HTR-8/SVneo (cell line): ENCODE measurements at places on chromosomes 7 and 10.

- no peak for DNase-seq
These were observed 13.9 kb upstream of the FBXW4 start for GRCh38 chr10:101708870-101709269.

- no peak for DNase-seq
These were observed 85.7 kb upstream of the GLCCI1 start for GRCh38 chr7:7882888-7883287.

DNA sequence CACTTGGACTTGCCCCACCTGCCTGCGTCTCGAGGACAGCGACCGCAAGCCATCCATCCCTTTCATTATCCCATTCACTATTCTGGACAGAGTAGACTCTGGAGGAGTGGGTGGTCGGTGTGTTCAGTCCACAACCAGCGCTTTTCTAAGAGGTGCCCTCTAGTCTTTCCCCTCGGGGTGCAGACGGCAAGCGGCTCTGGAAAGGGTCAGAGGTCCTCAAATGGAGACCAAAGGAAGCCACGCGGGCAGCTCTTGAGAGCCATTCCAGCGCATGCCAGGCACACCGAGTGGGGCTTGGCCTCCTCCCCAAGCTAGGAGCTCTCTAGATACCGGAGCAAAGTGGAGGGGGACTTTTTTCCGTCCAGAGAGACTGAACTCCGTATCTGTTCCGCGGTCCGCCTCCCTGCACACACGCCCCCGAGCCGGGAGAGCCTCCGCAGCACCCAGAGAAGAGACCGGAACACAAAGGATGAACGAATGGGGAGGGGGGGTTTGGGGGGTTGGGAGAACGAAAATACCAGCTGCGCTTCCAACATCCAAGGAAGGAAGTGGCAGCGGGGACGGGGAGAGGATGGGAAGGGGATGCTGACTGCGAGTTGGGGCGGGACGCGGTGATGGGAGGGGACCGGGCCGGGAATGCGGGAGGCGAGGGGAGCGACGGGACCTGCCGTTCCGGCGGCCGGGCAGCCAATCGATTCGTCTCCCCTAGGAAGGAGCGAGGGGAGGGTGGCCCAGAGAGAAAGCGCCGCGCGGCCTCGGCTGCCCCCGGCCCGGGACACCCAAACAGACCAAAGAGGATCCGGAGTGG lies 515 bp downstream of the GSDME start:
- peak; percentile 54 for DNase-seq

DNA sequence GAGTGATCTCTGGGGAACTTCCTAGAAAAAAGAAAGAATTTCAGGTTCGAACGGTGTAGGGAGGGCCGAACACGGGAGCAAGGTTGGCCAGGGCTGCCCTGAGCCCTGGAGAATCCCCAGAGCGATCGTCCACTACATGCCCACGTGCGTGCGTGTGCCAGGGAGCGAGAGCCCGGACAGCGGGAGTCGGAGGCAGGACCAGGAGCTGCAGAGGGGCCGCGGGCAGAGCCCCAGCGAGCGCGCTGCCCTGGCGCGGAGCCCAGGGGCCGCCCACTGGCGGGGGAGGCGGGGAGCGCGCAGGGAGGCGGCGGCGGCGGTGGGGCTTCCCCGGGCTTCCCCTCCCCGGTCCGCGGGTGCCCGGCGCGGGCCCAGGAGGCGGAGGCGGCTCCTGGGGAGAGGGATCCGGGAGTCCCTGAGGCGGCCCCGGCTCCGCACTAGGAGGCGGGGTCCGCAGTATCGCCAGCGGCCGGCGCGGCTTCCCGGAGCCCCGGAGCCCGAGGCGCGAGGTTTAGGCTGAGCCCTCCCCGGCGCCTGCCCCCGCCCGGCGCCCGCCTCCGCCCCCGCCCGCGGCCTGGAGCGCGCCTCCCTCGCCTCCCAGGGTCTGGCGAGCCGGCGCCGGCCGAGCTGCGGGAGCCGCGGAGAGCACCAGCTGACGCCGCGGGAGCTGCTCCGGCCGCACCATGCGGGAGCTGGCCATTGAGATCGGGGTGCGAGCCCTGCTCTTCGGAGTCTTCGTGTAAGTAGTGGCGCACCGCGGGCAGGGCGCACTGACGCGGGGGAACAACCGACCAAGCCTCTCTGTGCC lies at the start of gene PLPP4:
Gene PLPP4, plus strand, starts transcription at position 602 of the 805 bp plus-strand sequence. Its CDS starts 79 bp downstream, at position 681.
- no peak for DNase-seq

DNA sequence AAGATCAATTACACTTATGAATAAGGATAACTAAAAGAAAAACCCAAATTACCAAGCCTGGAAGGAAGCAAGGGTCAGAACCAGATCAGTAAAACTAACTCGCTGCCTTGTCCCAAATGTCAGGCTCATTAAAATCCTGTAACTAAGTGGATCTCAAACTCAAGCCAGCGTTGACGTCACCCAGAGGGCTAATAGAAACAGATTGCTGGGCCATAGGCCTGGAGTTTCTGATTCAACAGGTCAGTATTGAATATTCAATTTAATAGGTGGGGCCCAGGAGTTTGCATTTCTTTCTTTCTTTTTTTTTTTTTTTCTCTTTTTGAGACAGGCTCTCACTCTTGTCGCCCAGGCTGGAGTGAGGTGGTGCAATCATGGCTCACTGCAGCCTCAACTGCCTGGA lies 397.0 kb downstream of the CALN1 start:
- no peak for DNase-seq

DNA sequence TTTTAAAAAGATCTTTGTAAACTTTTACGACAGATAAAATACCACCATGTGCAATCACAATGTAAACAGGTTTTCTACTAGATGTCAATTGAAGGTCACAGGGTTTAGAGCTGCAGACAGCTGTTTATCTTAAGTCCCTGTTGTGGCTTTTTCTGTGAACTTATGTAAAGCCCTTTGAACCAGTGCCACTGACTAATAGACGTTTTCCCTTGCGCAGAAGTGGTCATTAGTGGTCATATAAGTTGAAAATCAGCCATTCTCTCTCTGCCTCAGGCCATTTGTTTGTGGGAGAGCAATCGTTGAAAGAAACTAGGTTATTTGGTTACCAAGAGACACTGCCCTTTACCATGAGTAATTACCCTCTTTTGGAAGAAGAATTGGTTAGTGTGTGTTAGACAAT lies 23.9 kb downstream of the CACNB2 start:
- DNase-seq: no peak

- no peak for DNase-seq
These were observed 70.4 kb downstream of the COA1 start for GRCh38 chr7:43658718-43659548.

- DNase-seq: no peak
These were observed 19.6 kb downstream of the ENTPD7 start for GRCh38 chr10:99678921-99679320.

DNA sequence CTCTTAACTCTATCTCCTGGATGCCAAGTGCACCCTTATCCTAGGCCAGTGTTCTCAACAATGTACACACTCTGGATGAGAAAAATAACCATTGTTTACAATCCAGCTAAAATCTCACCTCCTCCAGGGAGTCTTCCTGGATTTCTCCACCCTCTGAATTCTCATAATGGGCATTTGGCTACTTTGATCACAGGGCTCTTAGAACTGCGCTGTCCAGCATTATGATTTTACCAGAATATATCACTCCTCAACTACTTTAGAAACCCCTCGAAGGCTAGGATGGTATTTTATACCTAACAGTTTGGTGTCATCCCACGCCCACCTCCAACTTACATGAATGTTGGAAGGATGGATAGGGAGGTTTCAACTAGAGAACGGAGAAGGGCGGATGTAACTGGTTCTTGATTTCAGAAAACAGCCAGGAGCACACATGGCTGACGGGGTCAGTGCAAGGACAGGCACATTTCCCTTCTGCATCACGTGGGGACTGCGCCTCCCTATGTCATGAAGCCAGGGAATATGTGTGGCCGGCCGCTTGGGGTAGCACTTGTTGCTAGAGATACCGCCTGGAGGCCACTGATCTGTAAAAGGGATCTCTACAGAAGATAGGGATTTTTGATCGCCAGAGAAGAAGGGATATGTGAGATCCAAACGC lies 1.2 kb upstream of the ATP6V0E2 start:
- peak; percentile 73 for DNase-seq

DNA sequence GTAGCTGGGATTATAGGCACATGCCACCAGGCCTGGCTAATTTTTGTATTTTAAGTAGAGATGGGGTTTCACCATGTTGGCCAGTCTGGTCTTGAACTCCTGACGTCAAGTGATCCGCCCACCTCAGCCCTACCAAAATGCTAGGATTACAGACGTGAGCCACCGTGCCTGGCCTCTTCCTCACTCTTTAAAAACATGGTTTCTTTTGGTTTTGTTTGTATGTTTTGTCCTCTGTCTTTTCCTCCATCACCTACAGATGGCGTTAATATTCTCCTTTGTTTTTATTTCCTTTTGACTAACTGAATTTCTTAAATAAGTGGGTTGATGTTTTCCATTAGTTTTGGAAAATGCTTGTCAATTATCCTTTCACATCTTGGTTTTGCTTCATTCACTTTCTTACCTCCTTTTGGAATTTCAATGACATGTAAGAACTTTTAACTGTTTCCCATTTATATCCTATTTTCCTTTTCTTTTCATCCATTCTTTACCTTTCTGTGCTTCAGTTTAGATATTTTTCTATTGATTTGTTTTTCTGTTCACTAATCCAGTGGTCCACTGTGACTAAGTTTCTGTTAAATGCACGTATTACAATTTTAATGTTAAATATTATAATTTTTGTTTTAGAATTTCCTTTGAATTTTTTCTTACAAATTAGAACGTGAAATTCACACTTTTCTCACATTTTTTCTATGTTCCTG lies 104.1 kb downstream of the ZNF467 start:
- no peak for DNase-seq

- DNase-seq: no peak
These were observed 79.9 kb upstream of the EN2 start for GRCh38 chr7:155377838-155378579.

DNA sequence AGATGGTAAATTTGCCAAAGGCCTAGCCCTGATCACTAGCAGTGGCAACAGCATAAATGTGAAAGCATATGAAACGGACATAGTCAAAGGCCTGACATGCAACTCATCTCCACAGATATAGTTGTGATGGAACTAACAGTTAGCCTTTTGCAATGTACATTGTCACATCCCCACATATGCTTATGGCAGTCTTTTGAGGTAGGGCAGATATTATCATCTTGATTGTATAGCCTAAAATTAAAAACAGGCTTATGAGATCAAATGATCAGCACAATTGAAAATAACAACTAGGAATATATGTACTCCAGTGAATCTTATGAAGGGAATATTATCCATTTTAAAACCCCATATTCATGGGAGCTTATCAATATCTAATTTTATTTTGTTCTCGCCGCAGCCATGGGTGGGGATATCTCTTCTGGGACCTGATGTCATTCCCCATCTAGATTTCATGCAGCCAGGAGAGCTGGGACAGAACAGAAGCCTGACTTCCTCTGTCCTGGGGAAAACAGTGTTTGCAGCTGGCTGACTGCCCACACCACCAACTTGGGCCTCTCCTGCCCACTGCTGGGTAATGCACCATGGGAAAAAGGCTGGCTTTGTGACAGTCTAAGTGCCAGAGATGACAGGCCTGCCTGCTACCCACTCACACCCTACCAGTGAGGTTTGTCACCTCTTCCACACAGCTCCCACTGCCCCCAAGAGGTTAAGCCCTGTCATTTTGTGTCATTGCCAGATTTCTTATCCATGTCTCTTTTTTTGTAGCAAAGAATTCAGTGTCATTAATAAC lies 180.2 kb upstream of the FZD1 start:
- no peak for DNase-seq

GRCh38 chr7:132793474-132793873 lies 217.2 kb upstream of the PLXNA4 start:
- no peak for DNase-seq

- no peak for DNase-seq
These were observed 21.6 kb downstream of the TES start for GRCh38 chr7:116231949-116232348.

DNA sequence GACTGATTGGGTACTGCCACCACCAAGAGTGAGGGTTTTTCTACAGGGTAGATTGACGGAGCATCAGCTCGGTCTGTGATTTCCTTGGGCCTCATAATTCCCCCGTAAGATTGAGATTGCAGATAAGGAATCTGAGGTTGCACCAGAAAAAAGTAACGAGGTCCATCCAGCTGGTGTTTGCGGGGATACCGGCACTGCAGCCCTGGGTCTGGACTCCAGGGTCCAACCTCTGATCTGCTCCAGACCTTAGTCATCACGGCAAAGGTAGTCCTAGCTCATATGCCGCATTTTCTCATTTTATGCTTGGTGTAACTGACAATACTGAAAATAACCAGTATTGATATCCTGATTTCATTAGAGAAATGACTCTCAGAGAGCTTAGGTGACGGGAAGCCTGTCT lies 3.9 kb downstream of the CARD11 start:
- no peak for DNase-seq

- no peak for DNase-seq
These were observed 151.1 kb downstream of the SEM1 start for GRCh38 chr7:96558530-96558929.

- peak; percentile 45 for DNase-seq
These were observed 171.9 kb downstream of the HDAC9 start for GRCh38 chr7:18667466-18667865.

DNA sequence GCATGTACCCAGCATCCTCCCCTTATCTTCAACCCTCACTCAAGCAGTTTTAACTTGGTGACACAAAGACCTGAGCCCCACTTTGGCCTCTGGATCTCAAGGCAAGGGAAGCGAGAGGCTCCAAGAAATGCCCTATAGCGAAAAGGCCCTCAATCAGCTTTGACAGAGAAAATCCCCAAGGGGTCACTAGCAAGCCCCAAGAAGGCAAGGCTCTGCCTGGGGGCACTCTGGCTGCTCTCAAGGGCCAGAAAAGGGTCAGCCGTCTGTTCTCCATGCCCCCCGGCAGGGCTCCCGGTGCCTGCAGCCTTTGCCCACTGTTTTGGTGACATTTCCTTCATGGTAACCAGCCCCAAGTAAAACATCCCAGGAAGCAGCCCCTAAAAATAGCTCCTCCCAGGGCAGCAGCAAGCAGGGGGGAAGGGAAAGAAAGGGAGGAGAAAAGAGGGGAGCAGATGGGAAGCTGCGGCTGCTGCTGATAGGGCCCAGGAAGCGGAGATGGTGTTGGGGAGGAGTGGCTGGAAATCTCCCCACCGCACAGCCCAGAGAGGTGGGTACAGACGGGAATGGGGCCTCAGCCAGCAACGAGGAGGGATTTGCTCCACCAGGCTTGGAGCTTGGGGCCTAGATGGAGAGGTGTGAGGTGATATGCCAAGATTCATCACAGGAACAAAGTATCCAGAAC lies 7.1 kb downstream of the CAMK2G start:
- no peak for DNase-seq

- DNase-seq: no peak
These were observed 74.6 kb downstream of the WDFY4 start for GRCh38 chr10:48759113-48759901.

DNA sequence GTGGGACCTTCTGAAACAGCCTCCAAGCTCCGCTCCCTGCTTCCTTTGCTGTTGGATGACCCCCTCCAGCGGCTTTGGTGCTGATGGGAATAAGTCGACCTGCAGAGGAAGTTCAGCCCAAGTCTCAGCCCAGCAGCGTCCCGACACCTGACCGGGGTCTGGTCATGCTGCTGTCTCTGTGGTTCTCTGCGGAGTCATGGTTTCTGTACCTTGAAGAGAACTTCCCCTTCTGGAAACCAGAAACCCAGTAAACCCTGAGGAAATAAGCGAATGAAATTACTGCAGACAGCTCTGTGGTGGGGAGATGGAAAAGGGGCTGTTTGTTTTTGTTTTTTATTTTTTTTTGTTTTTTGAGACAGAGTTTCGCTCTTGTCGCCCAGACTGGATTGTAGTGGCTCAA lies 18.3 kb upstream of the ZNF12 start:
- no peak for DNase-seq

- no peak for DNase-seq
These were observed 316.6 kb downstream of the KCNMA1 start for GRCh38 chr10:77320971-77321471.

- DNase-seq: no peak
These were observed 7.9 kb downstream of the ANKRD1 start for GRCh38 chr10:90912854-90913479.

GRCh38 chr10:63125459-63125858 lies 7.7 kb upstream of the NRBF2 start:
- DNase-seq: no peak
